Calu3 (cell line): ENCODE measurements at places on chromosomes 6 and 20. TPM values are rescaled to one million over a fixed set of nuclear protein-coding genes. Genes with fewer than 3 reads are reported as not detected.
A peak's percentile ranks its signal among the peaks of the same experiment; 100 is the strongest.

The AVP gene
- not detected in 2 replicates for total RNA-seq

The MEP1A gene
- not detected in 2 replicates for total RNA-seq

The FAM110A gene
- 14.5 and 14.9 TPM in 2 replicates for total RNA-seq

The SIGLEC1 gene
- not detected in 2 replicates for total RNA-seq

The GFOD1 gene
- total RNA-seq, result 8.7 and 9.5 TPM in 2 replicates

The DDX39B gene
- 631 and 646 TPM in 2 replicates for total RNA-seq

- no peaks in the 10 kb centered on the region for H3K4me1 ChIP-seq
- H3K4me3 ChIP-seq, result no peak overlapping the region
- no peak overlapping the region for H3K27ac ChIP-seq
- H3K36me3 ChIP-seq, result peaks cover 4% of the 10 kb centered on the region
- no peaks in the 10 kb centered on the region for H3K27me3 ChIP-seq
- no peak for DNase-seq
These were observed 31.5 kb downstream of the SNX5 start for GRCh38 chr20:17936761-17937732.

- no peaks in the 10 kb centered on the region for H3K27me3 ChIP-seq
- peaks cover 35% of the 10 kb centered on the region for H3K4me1 ChIP-seq
- no peak overlapping the region for H3K27ac ChIP-seq
- DNase-seq, result no peak
- peaks cover 7% of the 10 kb centered on the region for H3K36me3 ChIP-seq
These were observed 91.7 kb downstream of the JARID2 start for GRCh38 chr6:15337582-15337981.

DNA sequence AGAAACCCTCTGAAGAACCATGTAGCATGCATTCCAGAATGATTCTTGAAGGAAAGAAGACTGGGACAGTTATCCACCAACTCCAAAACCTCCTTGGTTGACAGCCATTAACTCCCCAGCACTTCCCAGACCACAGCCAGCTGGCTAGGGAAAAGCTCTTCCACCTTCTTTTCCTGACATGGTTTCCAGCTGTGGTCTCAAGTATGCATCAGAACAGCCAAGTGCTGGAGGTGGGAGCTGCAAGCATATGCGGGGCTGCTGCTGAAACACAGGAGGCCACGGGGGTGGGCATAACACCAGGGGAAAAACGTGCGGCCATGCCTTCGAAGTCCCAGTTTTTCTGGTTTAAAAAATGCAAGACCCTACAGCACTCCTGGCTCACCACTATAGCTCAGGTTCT, 108.0 kb upstream of the FAM184A start:
- H3K4me3 ChIP-seq, result no peak overlapping the region
- no peak overlapping the region for H3K27ac ChIP-seq
- H3K36me3 ChIP-seq, result peaks cover 4% of the 10 kb centered on the region
- no peak for DNase-seq
- no peaks in the 10 kb centered on the region for H3K4me1 ChIP-seq

GRCh38 chr6:156613996-156614395, 163.2 kb upstream of the ARID1B start:
- peaks cover 20% of the 10 kb centered on the region for H3K4me1 ChIP-seq
- H3K4me3 ChIP-seq, result no peak overlapping the region
- H3K27ac ChIP-seq, result no peak overlapping the region

- no peak for DNase-seq
- H3K4me3 ChIP-seq, result no peak overlapping the region
- H3K36me3 ChIP-seq, result no peaks in the 10 kb centered on the region
- no peak overlapping the region for H3K27ac ChIP-seq
These were observed 76.3 kb downstream of the DTNBP1 start for GRCh38 chr6:15586503-15586902.

- DNase-seq, result no peak
- H3K27ac ChIP-seq, result no peak overlapping the region
- no peak overlapping the region for H3K4me3 ChIP-seq
- peaks cover 12% of the 10 kb centered on the region for H3K4me1 ChIP-seq
- H3K36me3 ChIP-seq, result no peaks in the 10 kb centered on the region
These were observed 84.8 kb upstream of the HDAC2 start for GRCh38 chr6:114055763-114056162.

DNA sequence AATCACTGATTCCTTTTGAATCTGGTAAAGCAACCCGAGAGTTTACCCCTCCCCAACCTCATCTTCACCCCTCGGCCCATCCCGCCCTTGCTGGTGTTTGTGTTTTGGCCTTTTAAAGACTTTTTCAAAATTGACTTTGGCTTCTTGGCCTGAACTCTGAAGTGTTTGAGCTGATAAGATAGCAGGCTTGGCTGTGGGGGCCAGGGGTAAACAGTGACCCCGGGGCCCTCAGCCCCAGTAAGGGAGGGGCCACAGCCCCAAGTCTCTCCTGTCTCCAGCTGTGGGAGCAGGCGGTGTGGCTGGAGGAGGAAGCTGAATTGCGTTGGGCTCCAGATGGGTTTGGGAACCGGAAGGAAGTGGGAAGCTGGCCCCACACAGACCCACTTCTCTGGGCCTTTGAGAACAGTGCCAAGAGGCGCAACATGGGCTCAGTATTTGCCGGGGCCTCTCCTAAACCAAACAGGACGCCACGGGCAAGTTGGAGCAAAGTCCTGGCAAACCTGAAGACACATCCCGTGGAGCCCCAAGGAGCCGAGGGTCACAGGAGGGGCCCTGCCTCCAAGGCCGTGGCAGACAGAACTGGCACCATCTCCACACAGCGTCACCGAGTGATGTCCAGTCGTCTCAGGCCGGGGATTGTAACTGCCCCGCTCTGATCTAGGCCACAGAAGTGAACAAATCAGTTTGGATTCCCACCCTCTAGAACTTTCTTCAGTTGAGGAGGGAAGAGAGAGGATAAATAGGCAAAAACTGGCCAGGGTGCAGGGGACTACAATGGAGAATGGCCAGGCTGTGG, 54.3 kb upstream of the PTPN1 start:
- no peak overlapping the region for H3K27ac ChIP-seq
- peaks cover 27% of the 10 kb centered on the region for H3K4me1 ChIP-seq
- DNase-seq, result no peak
- H3K27me3 ChIP-seq, result no peaks in the 10 kb centered on the region
- H3K36me3 ChIP-seq, result no peaks in the 10 kb centered on the region

DNA sequence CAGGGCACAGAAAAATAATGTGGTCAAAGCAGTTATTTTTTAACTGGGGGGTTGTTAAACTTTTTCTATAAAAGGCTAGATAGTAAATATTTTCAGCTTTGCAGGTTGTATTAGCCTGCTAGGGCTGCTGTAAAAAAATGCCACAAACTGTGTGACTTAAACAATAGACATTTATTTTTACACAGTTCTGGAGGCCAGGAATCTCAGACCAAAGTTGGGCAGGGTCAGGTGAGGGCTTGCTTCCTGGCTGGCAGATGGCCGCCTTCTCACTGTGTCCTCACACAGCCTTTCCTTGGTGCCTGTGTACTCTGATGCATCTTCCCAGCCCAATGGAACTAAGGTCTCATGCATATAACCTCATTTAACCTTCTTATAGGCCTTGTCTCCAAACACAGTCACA, 294.7 kb downstream of the PTPRT start:
- H3K27ac ChIP-seq, result no peak overlapping the region
- no peaks in the 10 kb centered on the region for H3K4me1 ChIP-seq
- no peak overlapping the region for H3K4me3 ChIP-seq
- no peak for DNase-seq
- H3K27me3 ChIP-seq, result peaks cover 16% of the 10 kb centered on the region

DNA sequence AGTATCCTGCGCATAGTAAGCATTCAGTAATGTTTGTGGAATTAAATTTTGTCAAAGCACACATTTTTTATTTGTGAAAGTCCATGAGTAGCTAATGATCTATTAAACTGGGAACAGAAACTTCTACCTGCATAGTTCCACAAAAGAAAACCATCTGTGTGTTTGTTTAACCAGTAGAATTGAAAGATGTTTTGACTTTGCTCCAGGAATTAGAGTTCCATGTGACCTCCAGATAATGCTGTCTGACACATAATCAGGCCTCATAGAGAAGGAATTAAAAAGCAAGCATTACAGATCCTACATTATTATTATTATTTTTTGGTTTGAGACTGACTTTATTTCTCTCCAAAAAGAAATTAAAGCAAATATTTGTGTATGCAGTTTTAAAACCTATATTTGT, 126.5 kb downstream of the PACRG start:
- H3K36me3 ChIP-seq, result no peaks in the 10 kb centered on the region
- no peak for DNase-seq
- peaks cover 7% of the 10 kb centered on the region for H3K4me1 ChIP-seq
- H3K27me3 ChIP-seq, result no peaks in the 10 kb centered on the region
- H3K27ac ChIP-seq, result no peak overlapping the region

- H3K36me3 ChIP-seq, result no peaks in the 10 kb centered on the region
- no peak for DNase-seq
- H3K27ac ChIP-seq, result no peak overlapping the region
- H3K27me3 ChIP-seq, result no peaks in the 10 kb centered on the region
- H3K4me3 ChIP-seq, result no peak overlapping the region
These were observed 74.0 kb upstream of the XRN2 start for GRCh38 chr20:21229163-21229562.

GRCh38 chr20:38151455-38151854, 13.6 kb downstream of the TGM2 start:
- peaks cover 91% of the 10 kb centered on the region for H3K36me3 ChIP-seq
- DNase-seq, result no peak
- no peaks in the 10 kb centered on the region for H3K27me3 ChIP-seq
- H3K4me1 ChIP-seq, result peaks cover 63% of the 10 kb centered on the region
- peak overlapping the region; percentile 88 for H3K27ac ChIP-seq

DNA sequence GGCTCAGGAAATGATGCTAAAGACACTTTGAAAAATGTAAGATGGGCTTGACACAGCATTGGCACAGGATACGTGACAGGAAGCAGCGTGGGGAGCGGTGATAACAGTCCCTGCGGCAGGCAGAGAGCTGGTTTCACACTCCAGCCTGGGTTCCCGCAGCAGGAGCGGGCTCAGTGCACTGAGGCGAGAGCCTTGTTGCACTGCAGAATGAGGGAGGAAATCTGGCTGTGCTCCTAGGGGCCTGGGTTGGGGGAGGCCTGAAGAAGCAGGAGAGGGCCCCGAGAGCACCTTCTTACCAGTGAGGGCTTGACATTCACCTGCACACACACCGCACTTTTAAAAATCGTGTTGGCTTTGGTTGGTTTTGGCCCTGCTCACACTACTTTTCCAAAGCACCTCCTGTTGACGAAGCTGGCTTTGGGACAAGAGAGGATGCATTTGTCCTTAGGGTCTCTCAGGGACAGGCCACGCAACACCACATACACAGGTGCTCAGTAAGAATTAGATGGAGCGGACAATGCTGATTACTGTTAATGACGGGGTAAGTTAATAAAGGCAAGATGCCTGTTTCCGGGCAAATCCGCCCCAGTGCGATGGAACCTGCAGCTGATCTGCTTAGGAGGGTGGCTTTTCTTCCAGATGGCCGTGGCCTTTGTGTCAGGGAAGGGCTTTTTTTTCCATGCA, 49.4 kb upstream of the ARMC2 start:
- H3K27ac ChIP-seq, result peak overlapping the region; percentile 35
- H3K4me1 ChIP-seq, result peaks cover 35% of the 10 kb centered on the region
- no peaks in the 10 kb centered on the region for H3K36me3 ChIP-seq
- no peak for DNase-seq
- H3K27me3 ChIP-seq, result no peaks in the 10 kb centered on the region

DNA sequence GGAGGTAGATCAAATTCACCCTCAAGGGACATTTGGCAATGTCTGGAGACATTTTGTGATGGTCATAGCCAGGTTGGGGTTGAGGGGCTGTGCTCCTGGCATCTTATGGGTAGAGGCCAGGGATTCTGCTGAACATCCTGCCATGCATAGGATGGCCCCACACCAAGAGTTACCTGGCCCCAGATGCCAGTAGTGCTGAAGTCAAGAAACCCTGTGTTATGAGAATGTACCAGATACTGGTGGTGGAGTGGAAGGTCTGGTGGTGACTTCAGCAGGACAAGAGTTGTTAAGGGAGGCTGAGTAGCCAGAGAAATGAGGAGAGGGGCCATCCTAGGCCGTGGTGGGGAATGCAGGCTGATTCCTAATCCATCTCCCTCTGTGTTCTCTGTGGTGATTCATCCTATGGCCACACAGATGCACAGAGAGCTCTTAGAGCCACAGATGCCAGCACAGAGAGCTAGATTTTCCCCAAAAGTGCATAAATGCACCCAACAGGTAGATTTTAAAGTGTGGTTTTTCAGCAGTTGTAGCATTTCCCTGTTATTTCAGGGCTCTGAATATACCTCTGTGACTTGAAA, 43.6 kb downstream of the CDYL start:
- DNase-seq, result no peak
- no peaks in the 10 kb centered on the region for H3K27me3 ChIP-seq
- no peaks in the 10 kb centered on the region for H3K4me1 ChIP-seq
- H3K27ac ChIP-seq, result no peak overlapping the region
- H3K36me3 ChIP-seq, result no peaks in the 10 kb centered on the region
- H3K4me3 ChIP-seq, result no peak overlapping the region

- DNase-seq, result no peak
- peaks cover 27% of the 10 kb centered on the region for H3K4me1 ChIP-seq
- no peaks in the 10 kb centered on the region for H3K36me3 ChIP-seq
- no peak overlapping the region for H3K4me3 ChIP-seq
These were observed 8.7 kb downstream of the DNAAF9 start for GRCh38 chr20:3398681-3399252.

DNA sequence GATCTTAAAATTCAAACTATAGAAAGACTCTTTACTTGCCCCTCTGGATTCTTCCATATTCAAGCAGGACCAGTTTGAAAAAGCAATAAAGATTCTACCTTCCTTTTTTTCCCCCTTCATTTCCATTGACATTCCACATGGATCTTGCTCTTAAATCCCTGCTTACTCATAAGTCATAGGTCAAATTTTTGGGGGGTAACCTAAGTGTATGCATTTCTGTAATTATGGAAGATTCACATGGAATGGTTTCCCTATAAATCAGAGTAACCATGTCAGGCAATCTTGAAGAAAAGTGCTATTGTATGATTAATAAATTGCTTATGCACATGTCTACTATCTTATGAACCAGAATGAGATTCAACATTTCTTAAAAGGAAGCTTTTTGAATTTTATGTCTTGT, 551.0 kb downstream of the HAO1 start:
- H3K4me1 ChIP-seq, result no peaks in the 10 kb centered on the region
- no peak for DNase-seq
- H3K4me3 ChIP-seq, result no peak overlapping the region

DNA sequence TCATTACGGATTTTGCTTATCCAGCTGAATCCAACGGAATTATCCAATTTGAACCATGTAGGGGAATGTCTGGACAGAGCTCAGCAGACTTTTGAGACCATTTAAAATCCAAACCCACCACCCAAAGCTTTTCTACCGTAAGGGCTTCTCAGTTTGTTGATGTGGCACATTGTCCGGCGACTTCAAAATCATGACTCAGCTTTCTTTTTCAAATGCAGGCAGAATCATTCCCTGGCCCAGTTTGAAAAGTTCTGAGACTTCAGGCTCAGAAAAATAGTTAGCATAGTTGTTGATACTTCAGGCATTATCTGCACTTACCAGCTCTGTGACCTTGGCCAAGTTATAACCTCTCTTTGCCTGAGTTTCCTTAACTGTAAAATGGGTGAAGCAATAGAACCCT, 182.2 kb downstream of the PTPRT start:
- no peaks in the 10 kb centered on the region for H3K4me1 ChIP-seq
- DNase-seq, result no peak
- peaks cover 48% of the 10 kb centered on the region for H3K27me3 ChIP-seq
- H3K36me3 ChIP-seq, result no peaks in the 10 kb centered on the region
- no peak overlapping the region for H3K4me3 ChIP-seq
